ENCODE measurements at places on chromosomes 4 and X.

DNA sequence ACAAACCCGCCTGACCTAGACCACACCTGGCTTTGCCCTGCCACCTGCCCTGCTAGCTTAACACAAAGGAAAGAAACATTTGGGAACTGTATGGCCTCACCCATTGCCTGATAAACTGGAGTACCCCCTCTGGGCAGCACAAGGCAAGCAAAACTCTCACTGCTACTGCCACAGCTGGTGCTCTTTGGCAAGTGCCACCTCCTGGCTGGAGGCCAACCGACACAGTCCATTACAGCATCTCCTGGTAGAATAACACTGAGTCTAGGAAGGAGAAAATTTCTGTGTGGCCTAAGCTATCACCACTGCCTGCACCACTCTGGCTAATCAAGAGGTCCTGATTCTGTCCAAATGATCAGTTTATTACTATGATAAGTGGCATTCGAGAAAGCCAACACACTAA lies 18.9 kb upstream of the SPANXN3 start:
- no peak for DNase-seq

GRCh38 chr4:113534711-113535110 lies 226.8 kb downstream of the CAMK2D start:
- no peak for DNase-seq

GRCh38 chrX:154116426-154117211 lies 19.1 kb upstream of the MECP2 start:
- no peak for DNase-seq

DNA sequence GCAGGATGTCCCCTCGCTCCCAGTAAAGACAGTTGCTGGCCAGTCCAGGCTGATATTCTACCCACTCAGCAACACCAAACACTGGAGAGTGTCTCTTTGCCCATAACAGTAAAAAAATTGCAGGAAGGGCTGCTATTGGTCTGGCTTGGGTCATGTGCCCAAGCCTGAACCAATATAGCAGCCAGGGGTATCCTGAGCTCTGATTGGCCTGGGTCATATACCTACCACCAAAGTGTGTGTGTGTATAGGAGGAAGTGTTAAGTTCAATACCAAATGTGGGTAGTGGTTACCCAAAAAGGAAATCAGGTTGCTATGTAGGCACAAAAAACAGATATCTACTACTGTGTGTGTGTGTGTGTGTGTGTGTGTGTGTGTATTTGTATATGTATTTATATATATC lies 373.2 kb downstream of the BCOR start:
- no peak for DNase-seq

- no peak for DNase-seq
Observed at GRCh38 chrX:79084923-79085322, 59.6 kb upstream of the GPR174 start.

DNA sequence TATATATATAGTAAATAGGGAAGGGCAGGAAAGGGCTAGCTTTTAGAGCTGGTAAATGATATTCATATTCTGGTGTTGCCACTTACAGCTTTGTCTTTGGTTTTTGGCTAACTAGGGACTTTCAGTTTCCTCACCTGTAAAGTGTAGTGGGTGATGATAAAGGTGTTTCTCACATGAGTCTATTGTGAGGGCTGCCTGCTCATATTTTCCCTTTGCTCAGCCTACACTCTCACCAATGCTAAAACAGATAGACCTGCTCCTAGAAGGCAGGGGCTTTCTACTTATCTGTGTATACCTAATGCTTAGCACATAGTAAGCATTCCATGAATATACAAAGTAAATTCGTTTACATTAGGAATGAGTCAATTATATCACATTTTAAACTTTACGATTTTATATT lies 137.2 kb upstream of the HS3ST1 start:
- no peak for DNase-seq

DNA sequence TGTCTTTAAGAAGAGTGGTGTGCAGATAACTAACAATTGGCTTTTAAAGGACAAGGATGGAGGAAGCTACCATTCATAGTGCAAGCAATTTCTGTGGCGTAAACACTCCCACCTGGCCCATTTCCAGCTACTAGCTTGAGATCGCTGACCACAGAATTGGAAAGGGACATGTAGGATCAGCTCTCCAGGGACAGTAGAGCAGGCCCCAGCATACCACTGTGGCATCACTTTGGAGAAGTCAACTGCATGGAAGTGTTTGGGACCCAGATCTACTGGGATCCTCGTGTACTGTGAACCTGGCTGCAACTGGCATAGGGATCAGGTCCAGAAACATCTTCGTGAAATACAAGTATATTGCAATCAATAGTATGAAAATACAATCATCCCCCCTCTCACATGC lies 515.0 kb downstream of the INPP4B start:
- no peak for DNase-seq

DNA sequence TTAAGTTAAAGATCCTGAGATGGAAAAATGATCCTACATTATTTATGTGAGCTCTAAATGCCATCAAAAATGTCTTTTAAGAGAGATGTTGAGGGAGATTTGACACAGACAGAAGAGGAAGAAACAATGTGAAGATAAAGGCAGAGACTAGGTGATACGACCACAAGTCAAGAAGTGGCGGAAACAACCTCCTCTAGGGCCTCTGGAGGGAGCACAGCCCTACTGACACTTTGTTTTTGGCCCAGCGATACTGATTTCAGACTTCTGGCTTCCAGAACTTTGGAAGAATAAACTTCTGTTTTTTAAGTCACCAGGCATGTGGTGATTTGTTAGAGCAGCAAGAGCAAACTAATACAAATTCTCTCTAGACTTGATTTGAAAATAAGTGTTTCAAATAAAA lies 1216.1 kb downstream of the FSTL5 start:
- DNase-seq: no peak

DNA sequence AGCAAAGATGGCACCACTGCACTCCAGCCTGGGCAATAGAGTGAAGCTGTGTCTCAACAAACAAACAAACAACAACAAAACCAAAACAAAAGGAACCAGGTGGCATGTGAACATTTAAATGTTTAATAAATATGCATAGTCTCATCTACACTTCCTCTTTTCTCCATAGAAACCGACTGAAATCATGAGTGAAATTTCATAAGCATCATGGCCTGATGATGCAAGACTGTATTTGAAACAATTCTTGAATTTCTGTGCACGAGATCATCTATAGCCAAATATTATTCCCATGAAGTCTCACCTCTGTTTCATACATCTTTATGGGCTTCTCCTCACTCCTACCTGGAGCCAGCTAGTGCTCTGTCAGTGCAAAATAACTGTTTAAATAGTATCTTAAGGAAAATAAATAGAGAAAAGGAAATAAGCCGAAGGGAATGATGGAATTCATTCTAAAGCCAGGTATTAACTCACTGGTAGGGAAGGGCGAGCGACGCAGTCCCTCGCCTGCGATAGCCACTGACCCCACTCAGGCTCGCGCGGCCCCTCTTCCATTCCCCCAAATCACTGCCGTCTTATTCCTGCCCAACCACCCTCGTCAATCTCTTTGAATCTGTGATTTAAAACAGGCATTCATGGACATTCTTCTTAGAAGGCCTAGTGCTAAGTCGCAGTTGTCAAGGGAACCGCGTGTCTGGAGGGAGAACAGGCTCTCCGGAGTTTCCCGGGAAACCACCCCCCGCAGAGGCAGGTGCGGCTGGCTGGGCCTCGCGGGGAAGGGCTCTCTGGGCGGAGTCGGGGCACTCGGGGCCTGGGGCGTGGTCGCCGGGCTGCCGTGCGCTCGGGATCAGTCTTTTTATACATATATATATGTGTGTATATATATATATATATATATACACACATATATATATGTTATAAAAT lies 52.4 kb upstream of the TRIM2 start:
- DNase-seq: no peak

DNA sequence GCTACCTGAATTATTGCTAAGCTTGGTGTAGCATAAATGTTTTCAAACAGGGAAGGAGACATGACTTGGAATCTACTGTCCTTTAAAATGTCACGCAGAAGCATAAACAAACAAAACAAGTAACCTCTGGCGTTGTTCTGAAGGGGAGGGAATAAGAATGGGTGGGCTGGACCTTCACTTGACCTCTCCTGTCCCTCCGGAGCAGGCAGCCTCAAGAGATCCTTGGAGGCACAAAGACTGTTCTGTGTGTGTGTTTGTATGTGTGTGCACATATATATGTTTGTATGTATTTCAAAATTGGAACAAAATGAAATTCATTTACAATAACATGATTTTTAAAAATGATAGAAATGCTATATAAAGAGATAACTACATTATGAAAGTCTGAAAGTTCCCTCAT lies 91.3 kb upstream of the DCLK2 start:
- DNase-seq: no peak

- peak; percentile 79 for DNase-seq
Observed at GRCh38 chr4:80072744-80073472, at the start of gene ANTXR2. Gene ANTXR2, minus strand, starts transcription at chr4:80073229. Its CDS starts 669 bp downstream, at chr4:80072560.

- DNase-seq: no peak
Observed at GRCh38 chrX:12866451-12867377, at the start of gene TLR7. Gene TLR7, plus strand, starts transcription at chrX:12867072. Its CDS starts 507 bp downstream, at chrX:12867579.

DNA sequence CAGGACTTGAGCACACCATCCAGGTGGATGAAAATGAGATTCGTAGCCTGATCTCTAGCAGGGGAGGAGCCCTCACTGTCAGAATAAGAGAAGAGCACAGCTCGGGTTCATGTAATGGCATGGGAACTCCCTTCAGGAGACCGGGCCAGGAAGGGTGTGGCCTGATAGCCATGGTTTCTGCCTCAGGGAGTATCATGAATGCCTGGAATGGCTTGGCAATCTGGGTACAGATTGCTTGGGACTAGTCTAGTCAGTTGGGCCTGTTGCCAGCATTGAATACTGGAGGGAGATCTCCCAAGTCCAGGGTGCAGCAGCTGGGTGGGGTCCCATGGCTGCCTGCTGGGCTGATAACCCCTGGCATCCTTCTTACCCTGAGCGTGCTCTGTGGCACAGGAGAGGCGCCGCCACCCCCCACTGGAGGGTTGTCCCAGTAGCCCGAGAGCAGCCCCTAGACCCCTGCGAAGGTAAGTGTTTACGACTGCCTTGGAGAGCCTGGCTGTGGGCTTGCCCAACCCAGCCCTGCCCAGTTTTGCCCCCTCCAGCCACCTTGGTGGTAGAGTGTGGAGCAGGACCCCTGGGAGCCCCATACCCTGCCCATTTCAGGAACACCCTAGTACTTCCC lies 298.8 kb downstream of the TEX13A start:
- DNase-seq: no peak

- no peak for DNase-seq
Observed at GRCh38 chr4:80732010-80732409, 298.5 kb upstream of the BMP3 start.

DNA sequence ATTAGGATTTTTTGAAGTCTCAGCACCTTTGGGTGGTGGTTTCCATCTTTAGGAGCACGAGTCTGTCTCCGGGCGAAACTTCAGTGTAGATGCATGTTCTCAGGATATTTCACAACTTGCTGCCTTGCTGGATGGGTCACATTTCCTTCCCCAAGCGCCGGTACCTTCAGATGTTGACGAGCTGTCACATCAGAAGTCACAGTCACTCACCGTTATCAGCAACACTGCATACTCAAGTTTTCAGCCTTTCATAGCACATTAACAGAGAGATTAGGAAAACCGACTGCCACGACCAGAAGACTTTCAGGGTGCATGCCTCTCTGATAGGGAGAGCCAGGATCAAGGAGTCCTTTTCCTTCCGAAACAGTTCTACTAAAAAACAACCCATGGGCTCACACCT lies 77.8 kb downstream of the SHROOM2 start:
- no peak for DNase-seq

DNA sequence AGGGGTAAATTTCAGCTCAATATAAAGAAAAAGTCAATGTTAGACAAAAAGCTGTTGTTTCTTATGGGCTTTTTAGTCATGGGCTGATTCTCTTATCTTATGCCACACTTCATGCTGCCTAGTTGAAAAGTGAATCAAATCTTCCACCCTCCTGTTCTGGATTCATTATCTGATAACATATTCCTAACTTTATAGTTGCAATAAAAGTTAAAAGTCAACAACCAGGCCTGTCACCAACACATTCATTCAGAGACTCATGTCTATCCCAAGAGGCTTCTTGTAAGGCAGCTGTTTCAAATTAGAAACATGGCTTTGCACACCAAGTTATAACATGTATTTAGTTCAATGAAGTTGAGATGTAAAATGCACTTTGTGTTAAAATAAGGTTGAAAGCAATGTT lies 243.8 kb downstream of the ADAMTS3 start:
- no peak for DNase-seq

GRCh38 chrX:9693307-9694001 lies 72.2 kb downstream of the GPR143 start:
- DNase-seq: no peak

DNA sequence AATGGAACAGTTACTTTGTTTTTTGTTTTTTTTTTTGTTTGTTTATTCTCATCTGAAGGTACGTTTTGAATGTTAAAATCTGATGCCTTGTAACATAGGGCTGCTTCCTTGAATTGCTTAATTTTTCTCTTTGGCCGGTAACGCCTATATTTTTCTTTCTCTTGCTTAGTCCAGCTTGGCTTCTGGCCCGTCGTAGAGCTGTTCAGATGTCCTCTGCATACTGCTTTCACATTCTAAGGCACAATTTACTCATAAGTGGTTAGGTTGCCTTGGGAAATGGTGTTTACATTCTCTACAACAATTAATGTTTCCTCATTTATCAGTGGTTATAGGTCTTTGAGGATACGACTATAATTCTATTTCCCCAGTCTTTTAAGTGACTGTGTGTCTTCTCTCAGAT lies 7.9 kb downstream of the NONO start:
- no peak for DNase-seq

GRCh38 chrX:150567645-150568319 lies 639 bp upstream of the MTM1 start:
- no peak for DNase-seq

DNA sequence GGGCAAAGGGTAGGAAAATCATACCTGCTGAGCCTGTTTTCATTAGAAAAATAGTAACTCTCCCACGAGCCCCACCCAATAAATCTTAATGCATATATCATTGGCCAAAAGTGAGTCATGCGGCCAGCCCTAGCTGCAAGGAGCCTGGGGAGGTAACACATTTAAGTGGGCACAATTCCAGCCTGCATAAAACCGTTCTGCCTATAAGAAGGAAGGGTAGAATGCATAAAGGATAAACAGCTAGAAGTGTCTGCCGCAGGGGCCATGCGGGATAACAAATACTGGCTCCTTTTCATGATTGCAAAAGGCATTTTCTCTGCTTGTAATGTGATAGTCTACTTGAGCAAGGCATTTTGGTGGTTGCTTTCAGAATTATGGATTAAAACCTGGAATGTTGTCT lies 37.1 kb downstream of the EFHC2 start:
- peak; percentile 54 for DNase-seq

DNA sequence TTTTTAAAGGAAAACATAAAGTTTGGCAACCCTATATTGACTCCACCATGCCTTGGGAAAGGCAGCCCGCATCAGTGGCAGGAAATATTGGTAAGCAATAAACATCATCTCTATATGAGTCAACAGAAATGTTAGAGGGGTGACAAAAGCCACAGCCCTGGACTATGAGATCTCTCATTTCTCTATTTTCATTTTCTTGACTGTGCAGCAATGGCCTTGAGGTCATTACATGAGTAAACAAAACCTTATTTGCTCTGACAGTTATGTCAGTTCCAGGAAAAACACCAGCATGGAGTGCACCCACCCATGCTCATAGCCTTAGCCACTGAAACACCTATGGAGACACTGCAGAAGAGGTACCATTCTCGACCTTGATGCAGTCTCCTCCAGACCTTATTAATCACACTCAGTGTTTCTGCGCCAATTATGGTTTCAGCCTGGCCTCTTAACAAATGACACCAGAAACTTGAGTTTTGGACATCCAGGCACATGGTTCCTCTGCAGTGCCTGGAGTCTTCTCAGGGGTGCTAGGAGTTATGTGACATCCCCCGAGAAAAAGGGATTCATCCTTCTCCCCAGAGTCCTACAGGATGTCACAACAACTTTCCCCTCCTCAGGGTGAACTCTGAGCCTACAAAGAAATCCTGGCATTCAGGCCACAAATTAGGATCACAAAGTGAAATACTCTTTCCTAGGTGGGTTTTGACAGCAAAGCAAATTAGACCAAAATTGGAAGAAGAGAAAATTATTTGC lies 16.0 kb upstream of the HPGD start:
- no peak for DNase-seq

Data from RWPE1 (cell line).